Natural killer cell (primary cell): ENCODE measurements at places on chromosomes 3 and 15. TPM values are rescaled to one million over a fixed set of nuclear protein-coding genes. Genes with fewer than 3 reads are reported as not detected.

The GOLGA8J gene
- total RNA-seq, result 1.2 TPM

The MBNL1 gene
- 704 TPM for total RNA-seq

The FAM107A gene
- not detected for total RNA-seq

The FGF7 gene
- total RNA-seq, result not detected
